ENCODE measurements at places on chromosomes 3 and 15. TPM values are rescaled to one million over a fixed set of nuclear protein-coding genes. Genes with fewer than 3 reads are reported as not detected.
A peak's percentile ranks its signal among the peaks of the same experiment; 100 is the strongest.

FBXL22 gene
- total RNA-seq, result 26.2 TPM

- no peak for DNase-seq
These were observed 5.7 kb downstream of the NMNAT3 start for GRCh38 chr3:139671863-139672646.

DNA sequence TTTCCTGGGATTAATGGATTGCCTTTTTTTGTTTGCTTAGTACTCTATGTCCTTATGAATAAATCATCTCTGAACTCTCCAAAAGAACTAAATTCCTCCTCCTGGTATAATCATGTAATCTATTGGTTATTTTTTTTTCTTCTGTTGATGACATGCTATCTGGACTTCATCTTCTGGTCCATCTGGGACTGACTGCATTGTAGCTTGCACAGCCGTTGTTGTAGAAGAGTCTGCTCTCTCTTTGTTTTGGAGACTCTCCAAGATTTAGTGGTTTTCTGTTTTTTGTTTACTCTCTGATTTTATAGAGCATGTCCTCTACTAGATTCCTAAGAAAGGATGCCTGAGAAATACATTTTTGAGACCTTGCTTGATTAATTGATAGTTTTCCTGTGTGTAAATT lies 19.1 kb downstream of the IREB2 start:
- no peak for DNase-seq

GRCh38 chr15:68354268-68354667 lies 76.7 kb downstream of the FEM1B start:
- no peak for DNase-seq

DNA sequence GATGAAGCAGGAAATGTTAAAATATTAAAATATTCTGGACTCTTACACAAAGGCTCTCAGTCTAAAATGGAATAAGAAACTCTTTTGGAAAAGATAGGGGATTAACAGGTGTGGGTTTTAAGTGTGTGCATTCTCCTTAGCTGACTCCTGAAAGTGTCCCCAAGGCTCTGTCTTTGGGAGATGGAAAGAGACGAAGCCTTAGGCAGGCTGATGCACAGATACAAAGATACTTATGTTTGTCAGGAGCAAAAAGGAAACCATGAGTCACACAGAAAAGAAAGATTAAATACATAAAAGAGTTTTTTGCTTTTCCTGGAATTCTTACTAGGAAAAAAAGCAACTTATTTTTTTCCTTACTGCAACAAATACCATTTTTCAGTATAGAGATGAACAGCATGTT lies 23.8 kb upstream of the ABI3BP start:
- no peak for DNase-seq

FOXB1 gene
- total RNA-seq, result not detected

DNA sequence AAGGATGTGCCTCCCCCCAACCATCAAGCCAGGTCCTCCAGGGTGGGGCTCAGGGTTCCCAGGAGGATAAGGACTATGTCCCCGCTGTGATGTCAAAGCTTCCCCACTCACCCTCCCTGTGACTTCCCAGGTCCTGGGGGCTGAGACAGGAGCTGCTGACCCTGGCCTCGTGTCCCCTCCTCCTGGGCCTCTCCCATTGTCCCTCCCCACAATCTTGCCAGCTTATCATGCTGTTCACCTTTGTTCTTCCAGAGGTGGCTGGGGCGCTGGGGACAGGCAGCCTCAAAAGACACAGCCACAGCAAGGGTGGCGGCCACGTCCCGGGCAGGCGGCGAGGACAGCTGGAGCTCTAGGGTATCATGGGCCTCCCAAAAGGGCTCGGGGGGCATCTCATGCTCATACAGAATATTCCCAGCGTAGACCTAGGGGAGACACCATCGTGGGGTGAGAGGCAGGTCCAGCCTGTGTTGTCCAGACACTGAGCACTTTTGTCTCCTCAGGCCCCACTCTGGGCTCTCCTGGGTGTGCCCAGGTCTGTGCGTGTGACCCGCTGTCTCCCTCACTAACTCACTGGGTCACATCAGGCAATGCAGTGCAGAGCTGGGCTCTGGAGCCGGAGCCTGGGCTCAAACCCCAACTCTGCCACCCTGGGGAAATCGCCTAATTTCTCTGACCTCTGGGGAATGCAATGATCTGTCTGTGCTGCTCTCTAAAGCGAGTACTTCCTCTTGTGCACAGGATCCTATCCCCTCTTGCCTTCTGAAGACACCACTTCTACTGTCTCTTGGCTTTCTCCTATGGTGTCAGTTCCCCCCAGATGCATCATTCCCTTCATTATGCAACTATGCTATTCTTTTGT lies 30.0 kb downstream of the SNX33 start:
- DNase-seq, result no peak

PLA1A gene
- 0.42 TPM for total RNA-seq

DNA sequence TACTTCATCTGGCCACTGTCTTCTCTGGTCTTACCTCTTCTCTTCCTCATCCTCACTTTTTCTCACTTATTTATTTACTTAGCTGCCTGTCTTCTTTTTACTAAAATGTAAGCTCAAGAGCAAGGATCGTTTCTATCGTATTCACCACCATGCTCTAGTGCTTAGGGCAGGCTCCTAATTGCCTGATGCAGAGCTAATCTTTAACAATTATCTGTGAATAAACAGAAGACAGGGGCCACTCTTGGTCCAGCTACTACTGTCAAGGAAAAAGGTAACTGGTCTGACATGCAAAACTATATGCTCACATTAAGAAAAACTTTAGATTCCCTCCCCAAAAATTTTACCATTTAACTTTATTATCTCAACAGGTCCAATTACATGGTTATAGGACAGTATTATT lies 17.5 kb downstream of the PIK3R4 start:
- DNase-seq, result no peak

DNA sequence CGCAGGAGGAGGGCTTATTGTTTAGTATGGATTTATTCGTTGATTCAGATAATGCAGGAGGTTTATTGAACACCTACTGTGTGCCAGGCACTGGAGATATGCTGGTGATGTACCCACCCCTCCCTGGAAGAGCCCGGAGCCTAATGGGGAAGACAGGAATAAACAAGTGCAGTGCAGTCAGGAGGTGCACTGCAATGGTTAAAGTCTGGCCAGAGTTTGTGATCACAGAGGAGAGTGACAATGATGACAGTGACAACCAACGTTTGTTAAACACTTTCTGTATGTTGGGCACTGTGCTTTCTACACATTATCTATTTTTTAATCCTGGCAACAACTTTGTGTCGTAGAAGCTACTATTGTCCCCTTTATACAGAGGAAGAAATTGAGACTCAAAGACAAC lies 70.4 kb downstream of the THSD4 start:
- no peak for DNase-seq

KCNMB2 gene
- 6.1 TPM for total RNA-seq

KLHL40 gene
- 3.5 TPM for total RNA-seq

FETUB gene
- total RNA-seq, result not detected

GRCh38 chr15:35023804-35024203 lies 35.7 kb upstream of the ZNF770 start:
- DNase-seq, result no peak

DNA sequence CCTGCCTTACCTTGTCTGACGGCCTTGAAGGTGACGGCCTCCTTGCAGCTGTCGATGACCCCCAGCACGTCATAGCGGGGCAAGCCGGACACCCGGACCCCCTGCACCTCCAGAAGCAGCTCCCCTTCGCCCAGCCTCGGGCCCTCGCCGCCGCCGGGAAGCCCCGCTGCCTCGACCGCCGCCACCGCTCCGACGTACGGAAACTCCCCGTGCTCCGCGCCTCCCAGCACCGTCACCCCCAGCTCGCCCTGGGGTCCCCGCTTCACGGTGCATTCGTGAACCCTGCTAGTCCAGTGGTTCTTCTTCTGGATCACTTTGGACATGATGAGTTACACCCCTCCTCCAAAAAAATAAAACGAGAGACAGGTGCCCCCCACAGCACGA lies 740 bp downstream of the MAGI1 start:
- DNase-seq, result no peak

ACKR2 gene
- total RNA-seq, result 6.8 TPM

CRABP1 gene
- total RNA-seq, result 5.9 TPM

DNA sequence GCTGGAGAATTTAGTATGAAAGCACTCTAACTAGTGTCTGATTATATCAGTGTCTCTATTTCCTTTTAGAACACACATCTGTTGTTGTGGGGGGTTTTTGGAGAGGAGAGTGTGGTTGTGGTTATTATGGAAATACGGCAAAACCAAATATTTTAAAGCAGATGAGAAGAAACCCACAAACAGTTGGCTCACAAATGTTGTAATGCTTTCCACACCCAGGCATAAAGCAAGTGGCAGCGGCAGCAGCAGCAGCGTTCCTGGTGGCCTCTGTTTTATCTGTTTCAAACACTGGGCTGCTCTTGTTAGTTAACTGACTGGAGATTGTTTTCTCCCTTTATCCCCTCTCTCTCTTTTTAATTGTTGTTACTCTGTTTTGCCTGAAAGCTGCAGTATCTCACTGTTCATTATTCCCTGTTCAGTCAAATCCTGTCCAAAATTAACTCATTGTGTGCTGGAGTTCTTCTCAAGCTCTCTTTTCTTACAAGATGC lies 1045.5 kb upstream of the NR2F2 start:
- no peak for DNase-seq

EPHA6 gene
- total RNA-seq, result 15.9 TPM

GRCh38 chr15:67575039-67575502 lies 32.6 kb downstream of the MAP2K5 start:
- no peak for DNase-seq

- DNase-seq, result no peak
These were observed 125.9 kb upstream of the SLC7A14 start for GRCh38 chr3:170711786-170712185.

WDR53 gene
- 5.7 TPM for total RNA-seq

DNA sequence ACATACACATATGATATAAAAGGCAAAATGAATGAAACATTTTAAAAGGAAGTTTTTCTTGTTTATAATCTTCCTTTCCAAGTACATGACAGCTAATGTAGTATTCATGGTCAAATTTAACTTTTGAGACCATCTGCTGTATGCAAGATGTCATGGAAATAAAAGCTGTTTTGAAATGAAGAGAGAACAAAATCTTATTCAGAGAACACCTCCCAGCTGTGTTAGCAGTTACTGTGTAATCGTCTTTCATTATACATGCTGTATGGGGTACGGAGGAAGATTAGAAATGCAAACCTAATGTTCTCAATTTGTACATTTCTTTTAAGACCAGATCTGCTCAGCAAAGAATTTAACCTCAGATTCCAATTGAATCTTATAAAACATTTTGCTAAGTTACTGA lies 1182.3 kb downstream of the OTOL1 start:
- no peak for DNase-seq

CCR3 gene
- total RNA-seq, result not detected

NPHP3 gene
- 104 TPM for total RNA-seq

GRCh38 chr3:46080124-46080968 lies 53.1 kb upstream of the XCR1 start:
- no peak for DNase-seq

GABRR3 gene
- total RNA-seq, result 0.11 TPM

GRCh38 chr3:151265866-151266265 lies 12.5 kb downstream of the P2RY14 start:
- no peak for DNase-seq

DNA sequence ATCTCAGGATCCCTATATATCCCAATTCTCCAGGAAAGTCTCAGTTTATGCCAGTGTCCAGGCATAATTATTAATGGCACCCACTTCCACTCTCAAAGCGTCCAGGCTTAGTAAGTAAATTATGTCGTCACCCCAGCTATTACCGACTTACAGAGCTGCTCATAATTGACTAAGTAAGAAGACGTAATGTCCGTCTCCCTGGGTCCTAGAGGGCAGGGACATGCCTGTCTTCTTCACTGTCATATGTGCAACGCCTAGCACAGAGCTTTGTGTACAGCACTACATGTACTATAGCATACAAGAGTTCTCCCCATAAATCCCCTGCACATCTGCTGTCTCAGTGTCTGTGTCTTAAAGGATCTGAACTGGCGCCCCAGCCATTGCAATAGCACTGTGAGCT lies 23.9 kb upstream of the HRH1 start:
- no peak for DNase-seq

- DNase-seq, result peak; percentile 15
These were observed 54.2 kb downstream of the MAP4 start for GRCh38 chr3:47961815-47962606.

DNA sequence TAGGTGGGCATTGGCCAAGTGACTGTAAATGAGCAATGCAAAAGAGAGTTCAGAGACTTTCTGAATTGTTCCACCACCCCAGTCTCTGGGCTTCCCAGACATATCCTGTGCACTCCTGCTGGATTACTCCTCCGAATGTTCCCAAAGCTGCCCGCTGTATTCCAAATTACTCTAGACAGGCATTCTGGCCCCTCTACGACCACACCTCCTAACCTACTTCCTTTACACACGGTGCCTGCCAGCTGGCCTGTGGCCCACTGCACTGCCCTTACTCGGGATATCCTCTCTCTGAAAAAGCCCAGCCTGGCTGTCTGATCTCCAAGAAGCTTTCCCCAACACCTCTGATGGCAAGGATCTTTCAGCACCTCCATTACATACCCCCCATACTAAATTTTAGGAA lies 66.6 kb downstream of the DUT start:
- no peak for DNase-seq

DNA sequence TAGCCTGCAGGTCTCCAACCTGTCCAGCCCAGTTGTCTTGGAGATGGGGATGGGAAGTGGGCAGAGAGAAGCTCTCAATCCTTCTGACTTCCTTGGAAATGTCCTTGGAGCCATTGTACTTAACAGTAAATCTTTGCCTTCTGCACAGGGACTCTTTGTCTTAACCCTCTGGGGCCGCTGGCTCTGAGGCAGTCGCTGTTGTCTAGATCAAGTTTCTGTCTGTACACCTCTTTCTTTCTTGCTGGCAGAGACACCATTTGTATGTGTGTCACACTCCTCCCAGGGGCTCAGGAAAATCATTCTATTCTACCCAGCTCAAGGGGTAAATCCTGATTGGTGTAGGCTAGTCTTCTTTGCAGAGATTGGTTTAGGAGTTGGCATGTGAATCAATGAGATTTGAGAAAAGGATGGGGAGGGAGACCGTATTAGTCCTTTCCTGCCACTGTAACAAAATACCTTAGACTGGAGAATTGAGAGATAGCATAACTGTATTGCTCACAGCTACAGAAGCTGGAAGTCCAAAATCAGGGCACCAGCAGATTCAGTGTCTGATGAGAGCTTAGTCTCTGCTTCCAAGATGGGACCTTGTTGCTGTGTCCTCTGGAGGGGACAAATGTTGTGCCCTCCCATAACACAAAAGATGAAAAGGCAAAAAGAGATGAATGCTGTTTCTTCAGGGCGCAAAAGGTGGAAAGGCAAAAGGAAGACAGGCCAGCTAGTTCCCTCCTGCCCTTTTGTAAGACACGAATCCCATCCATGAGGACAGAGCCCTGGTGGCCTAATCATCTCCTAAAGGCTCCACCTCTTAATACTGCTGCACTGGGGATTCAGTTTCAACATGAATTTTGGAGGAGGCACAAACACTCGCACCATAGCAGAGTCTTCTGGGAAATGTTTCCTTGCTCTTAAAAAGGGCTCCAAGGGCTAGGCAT lies 66.3 kb downstream of the PPCDC start:
- DNase-seq, result no peak

GRCh38 chr15:71325481-71325880 lies 210.2 kb downstream of the THSD4 start:
- no peak for DNase-seq

IL17RE gene
- total RNA-seq, result 1.2 TPM

TTC21A gene
- 4.3 TPM for total RNA-seq

- DNase-seq, result no peak
These were observed 344.5 kb downstream of the FGF12 start for GRCh38 chr3:192382861-192383260.

PLXND1 gene
- total RNA-seq, result 126 TPM

FMN1 gene
- total RNA-seq, result 6.2 TPM
